ENCODE measurements at places on chromosomes 6 and 20.

DNA sequence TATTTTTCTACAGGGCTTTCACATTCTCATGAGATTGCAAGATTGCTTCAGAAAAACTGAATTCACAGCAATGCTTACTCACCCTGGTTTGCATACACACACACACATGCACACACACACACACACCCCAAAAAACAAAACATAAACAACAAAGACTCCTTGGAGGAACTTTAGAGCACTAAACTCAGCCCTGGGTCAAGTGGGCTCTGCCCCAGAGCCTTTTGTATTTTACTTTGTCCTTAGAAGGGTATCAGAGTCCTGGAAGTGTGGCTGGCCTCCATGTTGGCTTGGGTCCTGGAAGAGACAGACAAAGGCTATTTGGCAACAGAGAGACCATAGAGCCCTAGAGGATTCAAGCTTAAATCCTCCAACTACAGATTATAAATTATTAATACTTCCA lies 8.0 kb upstream of the CST9 start:
- no peak for DNase-seq

- no peak for DNase-seq
Measured at GRCh38 chr6:167209577-167209975, 51.8 kb upstream of the GPR31 start.

DNA sequence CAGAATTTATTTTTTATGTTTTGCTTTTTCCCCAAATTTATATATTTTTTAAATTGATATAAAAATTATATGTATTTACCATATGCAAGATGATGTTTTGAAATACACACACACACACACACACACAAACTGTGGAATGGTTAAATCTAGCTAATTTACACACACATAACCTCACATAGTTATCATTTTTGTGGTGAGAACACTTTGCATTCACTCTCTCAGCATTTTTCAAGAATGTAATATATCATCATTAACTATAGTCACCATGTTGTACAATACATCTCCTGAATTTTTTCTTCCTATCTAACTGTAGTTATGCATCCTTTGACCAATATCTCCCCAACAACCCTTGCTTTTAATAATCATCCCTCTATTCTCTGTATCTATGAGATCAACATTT lies 52.2 kb downstream of the GFRAL start:
- DNase-seq: peak; percentile 71

DNA sequence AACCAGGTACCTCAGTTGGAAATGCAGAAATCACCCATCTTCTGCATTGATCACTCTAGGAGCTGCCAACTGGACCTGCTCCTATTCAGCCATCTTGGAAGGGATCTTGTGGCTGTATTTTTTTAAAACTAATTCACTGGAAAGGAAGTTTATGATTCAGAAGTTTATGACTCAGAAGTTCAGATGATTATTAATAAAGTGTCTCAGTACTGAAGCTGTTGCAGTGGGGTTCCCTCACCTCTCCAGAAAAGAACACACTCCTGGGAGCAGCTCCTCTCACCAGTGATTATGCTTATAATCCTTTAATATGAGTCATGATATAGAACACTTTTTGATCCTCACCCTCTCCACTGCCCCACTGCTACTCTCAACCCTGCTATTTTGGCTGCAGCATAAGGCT lies 291.2 kb upstream of the HS3ST5 start:
- DNase-seq: peak; percentile 59

DNA sequence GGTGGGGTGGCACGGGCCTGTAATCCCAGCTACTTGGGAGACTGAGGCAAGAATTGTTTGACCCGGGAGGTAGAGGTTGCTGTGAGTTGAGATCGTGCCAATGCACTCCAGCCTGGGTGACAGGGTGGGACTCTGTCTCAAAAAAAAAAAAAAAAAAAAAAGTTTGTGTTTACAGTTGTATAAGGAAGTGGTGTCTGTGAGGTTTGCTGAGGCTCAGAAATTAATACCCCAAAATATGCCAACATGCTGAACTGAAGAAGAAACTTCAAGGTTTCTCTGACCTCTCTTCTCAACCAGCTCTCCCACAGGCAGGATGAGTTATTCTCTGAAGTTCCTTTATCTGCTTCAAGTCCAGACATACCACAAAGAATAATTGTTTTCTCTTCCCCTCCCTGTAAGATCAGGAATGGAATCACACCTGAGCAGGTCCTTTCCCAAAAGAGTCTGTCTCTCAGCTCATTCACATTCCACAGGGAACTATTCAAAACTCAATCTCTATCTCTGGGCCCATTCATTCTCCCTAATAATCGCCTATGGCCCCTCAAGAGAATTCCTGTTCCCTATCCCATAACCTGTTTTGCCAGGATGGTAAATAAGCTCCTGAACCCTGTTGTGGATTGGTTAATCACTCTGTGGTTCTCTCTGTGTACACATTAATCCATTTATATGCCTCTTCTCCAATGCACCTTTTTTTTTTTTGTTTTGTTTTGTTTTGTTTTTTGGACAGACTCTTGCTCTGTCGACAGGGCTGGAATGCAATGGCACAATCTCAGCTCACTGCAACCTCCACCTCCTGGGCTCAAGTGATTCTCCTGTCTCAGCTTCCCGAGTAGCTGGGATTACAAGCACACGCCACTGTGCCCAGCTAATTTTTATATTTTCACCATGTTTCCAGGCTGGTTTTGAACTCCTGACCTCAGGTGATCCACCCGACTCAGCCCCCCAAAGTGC lies 17.4 kb upstream of the KIFC1 start:
- DNase-seq: no peak

GRCh38 chr6:62446647-62447316 lies 160.8 kb upstream of the KHDRBS2 start:
- no peak for DNase-seq

DNA sequence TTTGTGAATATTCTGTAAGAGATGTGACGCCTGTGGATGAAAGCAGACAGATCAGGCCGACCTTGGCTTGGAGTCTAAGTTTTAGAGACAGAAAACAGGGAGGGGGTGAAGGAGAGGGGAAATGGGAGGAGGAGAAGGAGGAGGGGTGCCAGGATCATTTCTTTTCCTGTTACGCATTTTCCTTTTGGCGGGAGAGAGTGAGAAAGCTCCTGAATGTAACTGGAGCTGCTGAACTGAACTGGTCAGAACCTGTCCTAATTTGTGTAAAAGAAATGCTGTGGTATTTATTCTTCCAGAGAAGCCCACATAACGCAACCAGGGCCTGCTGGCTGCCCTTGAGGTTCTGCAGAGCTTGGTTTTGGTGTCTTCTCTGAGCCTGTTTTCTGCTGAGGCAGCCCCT lies 41.9 kb downstream of the UTRN start:
- DNase-seq: no peak

- no peak for DNase-seq
Measured at GRCh38 chr6:146311079-146311478, 232.6 kb upstream of the RAB32 start.

GRCh38 chr6:128964233-128964755 lies 81.4 kb downstream of the LAMA2 start:
- no peak for DNase-seq

- DNase-seq: no peak
Measured at GRCh38 chr6:736657-737446, 43.9 kb upstream of the EXOC2 start.

DNA sequence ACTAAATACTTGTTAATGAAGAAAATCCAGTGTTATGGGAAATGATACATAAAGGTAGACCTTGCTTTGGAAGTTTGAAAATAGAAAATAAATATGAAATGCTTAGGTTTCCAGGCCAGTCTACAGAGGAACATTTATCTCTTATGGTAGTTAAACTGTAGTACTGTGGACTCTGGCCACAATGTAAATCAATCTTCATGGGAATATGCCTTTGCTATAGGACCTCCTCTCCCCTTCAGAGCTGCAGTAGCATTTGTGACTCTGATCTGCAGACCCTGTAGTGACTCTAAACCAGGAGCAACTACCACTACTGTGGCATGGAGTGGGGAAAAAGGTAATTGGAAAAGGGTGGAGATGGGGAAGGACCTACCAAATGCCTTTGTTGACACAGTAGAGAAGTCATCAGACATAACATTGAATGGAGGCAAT lies 4.5 kb downstream of the HSPA1A start:
- no peak for DNase-seq

DNA sequence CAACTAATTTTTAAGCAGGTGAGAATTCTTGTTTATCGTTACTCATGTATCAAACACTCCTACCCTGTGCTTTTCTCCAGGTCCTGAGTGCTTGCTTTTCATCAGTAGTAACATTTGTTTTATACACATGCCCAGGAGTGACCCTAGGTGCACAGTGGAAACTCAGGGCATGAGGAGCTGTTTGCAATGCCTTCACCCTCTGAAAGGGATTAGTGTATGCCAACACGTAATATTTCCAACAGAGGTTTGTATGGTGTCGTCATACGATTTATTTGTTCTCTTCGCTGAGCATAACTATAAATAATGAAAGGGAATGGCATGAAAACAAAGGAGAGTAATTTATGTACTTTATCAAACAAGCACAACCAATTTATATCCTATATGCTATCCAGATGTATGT lies 537.4 kb upstream of the MMS22L start:
- no peak for DNase-seq

- no peak for DNase-seq
Measured at GRCh38 chr20:46807998-46808397, 86.6 kb upstream of the EYA2 start.

DNA sequence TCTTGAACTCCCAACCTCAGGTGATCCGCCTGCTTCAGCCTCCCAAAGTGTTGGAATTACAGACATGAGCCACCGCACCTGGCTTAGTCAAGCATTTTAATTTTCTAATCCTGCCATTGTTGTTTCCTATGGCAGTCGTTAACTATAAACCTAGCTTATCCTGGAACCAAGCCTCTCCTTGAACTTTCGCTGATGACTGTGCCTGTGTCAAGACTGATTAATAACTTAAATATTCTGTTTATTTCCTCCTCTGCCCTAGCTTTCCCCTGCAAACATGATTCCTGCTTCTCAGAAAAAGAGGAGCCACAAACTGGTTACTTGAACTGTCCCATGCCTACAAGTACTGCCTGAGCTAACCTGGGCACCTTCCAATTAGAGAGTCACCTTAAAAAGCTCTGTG lies 1.5 kb downstream of the VNN1 start:
- DNase-seq: peak; percentile 67

- DNase-seq: no peak
Measured at GRCh38 chr6:156283091-156283490, 494.1 kb upstream of the ARID1B start.

Measured in NCI-H226 (cell line).